ENCODE measurements at places on chromosomes 12 and 14.

- DNase-seq: no peak
Observed at GRCh38 chr14:49049711-49050110, 536.5 kb downstream of the RPS29 start.

GRCh38 chr14:101250948-101251811, 310.1 kb upstream of the DIO3 start:
- DNase-seq: no peak

GRCh38 chr12:50536831-50537537, 32.2 kb downstream of the DIP2B start:
- no peak for DNase-seq

GRCh38 chr12:122937622-122938091, 28.6 kb downstream of the ABCB9 start:
- DNase-seq: no peak

GRCh38 chr12:172732-173161, 41.2 kb downstream of the SLC6A12 start:
- DNase-seq: no peak

DNA sequence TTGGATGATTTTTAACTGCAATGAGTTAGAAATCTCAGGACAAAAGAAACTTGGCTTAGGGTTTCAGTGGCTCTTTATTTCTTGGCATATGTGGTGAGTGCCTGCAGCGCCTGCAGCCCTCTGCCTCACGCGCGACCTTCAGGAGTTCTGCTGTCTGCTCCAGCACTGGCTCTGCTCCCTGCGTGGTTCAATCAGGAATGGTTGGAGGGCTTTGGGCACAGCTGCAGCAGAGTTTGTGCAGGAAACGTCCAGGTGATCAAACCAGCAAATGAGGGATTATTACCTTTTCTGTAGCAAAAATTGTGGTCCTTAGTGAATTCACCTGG, 19.8 kb downstream of the PPM1H start:
- no peak for DNase-seq

DNA sequence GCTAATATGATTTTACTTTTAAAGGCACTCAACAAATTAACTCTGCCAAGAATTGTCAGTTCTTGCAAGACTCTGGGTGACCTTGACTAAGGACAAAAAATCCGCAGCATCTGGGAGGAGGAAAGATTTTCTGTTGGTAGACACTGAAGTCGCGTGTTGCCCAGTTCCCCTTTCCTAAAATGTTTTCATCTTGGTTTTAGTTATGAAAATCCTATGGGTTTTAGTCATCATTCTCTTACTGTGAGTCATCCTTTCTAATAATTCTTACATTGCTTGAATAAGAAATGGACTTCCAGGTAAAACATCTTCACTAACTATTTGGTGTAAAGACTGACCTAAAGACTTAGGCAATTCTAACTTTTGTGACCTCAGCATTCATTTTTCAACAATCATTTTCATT, 9.1 kb downstream of the GSG1 start:
- DNase-seq: no peak

DNA sequence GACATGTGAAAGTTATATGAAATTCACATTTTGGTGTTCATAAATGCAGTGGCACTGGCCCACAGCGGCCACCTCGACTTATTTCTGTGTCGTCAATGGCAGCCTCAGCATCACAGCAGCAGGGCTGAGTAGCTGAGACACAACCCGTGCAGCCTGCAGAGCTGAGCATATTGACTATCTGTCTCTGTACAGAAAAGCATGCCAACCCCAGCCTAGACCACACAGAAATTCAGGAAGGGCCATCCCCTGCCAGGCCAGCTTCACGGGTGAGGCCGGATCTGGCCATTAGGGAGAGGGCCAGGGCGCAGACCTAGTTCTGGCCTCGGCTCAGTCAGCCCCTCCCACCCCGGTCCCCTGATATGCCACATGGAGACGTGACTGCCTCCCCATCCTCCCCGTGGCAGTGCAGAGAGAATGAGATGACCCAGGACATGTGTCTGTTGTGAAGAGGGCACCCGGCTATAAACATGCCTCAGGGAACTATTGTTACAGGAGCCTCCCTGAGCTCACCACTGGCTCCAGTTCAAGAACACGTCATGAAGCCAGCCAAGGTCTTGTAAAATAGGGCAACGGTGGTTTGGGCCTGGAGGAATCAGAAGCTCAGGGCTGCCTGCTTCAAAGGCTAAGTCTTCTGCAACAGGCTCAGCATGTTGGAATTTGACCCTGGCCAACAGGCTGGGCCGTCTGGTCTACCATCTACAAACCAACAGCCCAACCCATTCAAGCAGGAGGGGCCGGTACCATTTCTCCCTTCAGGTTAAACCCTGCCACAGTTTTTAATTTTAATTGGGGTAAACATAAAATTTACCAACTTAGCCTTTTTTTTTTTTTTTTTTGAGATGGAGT, 25.5 kb downstream of the SCARB1 start:
- DNase-seq: no peak

GRCh38 chr12:44521702-44522101, 354.4 kb downstream of the NELL2 start:
- DNase-seq: no peak

All from CD4-positive, alpha-beta T cell treated with Interleukin-4 for 4 hours (primary cell).